OCI-LY7 (cell line): ENCODE measurements at places on chromosomes 5 and 9.
A peak's percentile ranks its signal among the peaks of the same experiment; 100 is the strongest.

GRCh38 chr9:69746859-69747560 lies 12.8 kb downstream of the PTAR1 start:
- DNase-seq = no peak

DNA sequence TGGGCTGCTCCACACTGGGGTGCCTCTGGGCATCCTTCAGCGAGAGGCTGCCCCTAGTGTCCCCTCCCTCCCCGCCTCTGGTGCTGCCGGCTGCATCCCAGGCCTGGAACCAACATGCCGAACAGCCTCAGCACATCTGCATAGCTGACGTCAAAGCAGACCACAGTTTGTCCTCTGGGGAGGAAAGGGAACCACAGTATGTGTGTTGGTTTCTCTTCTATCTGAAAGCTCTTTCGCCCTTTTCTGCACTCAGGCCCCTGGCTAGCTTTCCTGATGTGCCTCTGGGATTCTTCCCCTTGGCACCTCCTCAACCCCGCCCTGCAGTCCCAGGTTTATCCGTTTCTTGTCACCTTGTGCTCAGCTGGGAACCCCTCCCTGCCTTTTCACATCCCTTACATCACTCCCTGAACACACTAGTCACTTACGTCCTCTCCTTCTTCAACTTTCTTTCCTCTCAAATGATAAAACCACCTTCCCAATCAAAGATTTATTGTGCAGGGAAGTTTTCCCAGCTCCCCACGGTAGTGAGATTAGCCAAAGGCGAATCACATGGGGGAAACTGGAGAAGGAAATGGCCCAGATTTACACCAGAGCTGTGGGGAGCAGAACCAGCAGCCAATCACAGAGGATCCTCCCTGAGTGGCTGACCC lies 35.5 kb upstream of the B4GALT1 start:
- DNase-seq = peak; percentile 73

- no peak for DNase-seq
Measured at GRCh38 chr5:17235731-17236330, 18.4 kb downstream of the BASP1 start.

- no peak for DNase-seq
Measured at GRCh38 chr5:138629392-138629791, 54.2 kb upstream of the HSPA9 start.
